ENCODE measurements at places on chromosomes 11 and 22.

DNA sequence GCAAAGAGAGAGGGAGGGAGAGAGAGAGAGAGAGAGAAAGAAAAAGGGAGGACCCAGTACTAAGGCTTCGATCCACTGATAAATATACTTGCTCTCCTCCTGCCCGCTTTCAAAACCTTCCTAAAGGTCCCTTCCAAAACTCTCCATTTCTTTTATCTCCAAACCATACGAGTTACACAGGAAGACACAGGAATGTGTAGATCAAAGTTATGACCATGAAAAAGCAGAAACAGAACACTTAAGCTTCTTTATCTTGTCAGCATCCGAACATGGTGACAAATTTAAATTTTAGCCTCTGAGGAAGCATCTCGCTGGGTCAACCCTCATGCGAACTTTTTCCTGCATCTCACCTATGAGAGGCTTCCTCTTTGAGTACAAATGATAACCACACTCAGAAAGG is 29.2 kb upstream of the POGLUT3 start:
- no peak for DNase-seq

- no peak for DNase-seq
Observed at GRCh38 chr11:35784699-35785098, 122.1 kb downstream of the TRIM44 start.

- DNase-seq: no peak
Observed at GRCh38 chr22:42414565-42415303, 17.5 kb downstream of the NFAM1 start.

DNA sequence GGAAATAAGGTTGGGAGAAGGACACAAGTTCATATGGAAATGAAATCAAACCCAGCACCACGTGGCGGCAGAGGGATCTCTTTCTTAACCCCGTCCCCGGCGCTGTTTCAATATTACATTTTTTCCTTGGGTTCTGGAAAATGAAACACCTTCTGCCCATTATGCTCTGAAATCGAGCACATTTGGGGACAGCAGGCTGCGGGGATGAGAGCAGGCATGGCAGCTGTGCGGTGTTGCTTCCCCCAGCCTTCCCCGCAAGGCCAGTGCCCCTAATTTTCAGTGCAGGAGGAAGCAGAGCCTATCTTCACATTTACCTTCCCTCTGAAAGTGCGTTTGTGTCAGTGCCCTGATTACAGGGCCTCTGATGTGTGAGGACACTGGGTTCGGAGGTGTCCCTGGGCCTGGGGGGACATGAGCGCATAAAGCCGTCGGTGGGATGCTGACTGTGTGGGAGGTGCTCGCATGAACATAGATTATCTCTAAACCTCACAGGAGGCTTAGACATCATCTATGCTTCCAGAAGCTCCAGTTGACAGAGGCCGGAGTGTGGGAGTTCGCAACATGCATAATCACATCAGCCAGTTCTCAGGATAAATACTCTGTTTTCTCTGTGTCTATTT is 921.3 kb downstream of the BRD1 start:
- no peak for DNase-seq

DNA sequence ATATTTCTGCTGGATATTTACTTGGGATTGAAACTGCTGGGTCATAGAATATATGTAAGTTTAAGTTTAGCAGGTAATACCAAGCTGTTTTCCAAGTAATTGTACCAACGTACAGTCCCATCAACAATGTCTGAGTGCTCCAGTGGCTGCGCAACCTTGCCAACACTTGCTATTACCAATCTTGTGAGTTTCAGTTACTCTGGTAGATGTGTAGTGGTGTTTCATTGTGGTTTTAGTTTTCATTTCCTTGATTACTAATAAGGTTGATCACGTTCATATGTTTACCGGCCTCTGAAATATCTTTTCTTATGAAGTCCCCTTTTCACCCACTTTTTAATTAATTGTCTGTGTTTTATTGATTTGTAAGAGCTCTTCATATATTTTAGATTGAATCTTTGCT is 370.6 kb upstream of the CADM1 start:
- no peak for DNase-seq

- no peak for DNase-seq
Observed at GRCh38 chr11:76592961-76593360, 77.6 kb downstream of the LRRC32 start.

DNA sequence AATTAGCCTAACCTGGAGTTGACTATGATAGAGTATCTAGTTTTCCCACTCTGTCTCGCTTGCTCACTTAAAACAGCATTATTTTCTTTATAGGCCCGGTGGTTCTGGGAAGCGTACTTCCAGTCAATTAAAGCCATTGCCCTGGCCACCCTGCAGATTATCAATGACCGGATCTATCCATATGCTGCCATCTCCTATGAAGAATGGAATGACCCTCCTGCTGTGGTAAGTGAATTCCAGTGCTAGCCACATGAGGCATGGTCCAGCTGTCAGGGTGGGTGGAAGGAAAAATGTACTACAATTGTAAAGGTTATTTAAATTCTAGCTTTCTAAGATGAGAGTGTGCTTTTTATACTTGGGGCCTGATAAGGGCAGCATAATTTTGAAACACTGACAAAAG is 76.0 kb downstream of the EXT2 start:
- no peak for DNase-seq

- DNase-seq: no peak
Observed at GRCh38 chr11:67146516-67147226, 27.6 kb downstream of the KDM2A start.

DNA sequence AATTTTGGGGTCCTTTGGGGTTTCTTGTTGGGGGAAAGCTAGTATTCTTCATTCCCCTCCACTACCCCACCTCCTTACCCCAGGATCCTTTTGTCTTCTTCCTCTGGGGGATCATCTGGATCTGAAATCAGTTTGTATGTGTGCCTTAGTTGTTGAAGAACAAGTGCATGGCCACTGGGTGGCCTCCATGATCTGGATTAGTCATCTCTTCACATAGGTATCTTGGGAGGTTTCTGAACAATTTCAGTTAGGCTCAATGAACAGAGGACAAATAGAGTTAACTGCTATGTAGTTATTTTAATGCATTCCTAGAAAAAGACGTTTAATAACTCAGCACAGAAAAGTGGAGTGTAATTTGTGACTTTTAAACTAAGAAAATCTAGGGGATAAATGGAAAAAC is 7.1 kb upstream of the VWA5A start:
- DNase-seq: no peak

- no peak for DNase-seq
Observed at GRCh38 chr11:133467686-133468085, 64.6 kb downstream of the OPCML start.

DNA sequence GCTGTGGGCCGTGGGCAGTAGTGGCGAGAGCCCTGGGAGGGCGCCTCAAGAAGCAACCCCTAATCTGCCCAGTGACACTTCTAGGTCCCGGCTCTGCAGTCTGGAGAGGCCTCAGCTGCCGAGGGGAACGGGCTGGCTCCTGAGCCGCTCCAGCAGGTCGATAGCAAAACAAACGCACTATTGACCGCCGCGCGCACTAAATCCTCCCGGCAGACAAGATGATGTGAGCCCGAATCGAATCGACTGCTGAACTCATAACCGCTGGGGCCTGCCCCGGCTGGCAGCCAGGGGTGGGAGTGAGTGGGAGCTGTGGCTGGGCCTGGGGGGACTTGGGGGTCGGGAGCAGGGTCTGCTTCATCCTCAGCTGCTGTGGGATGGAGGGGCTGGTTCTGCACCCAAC is 36.1 kb downstream of the FLRT1 start:
- DNase-seq: no peak
